ENCODE measurements at places on chromosomes 7 and 10.

DNA sequence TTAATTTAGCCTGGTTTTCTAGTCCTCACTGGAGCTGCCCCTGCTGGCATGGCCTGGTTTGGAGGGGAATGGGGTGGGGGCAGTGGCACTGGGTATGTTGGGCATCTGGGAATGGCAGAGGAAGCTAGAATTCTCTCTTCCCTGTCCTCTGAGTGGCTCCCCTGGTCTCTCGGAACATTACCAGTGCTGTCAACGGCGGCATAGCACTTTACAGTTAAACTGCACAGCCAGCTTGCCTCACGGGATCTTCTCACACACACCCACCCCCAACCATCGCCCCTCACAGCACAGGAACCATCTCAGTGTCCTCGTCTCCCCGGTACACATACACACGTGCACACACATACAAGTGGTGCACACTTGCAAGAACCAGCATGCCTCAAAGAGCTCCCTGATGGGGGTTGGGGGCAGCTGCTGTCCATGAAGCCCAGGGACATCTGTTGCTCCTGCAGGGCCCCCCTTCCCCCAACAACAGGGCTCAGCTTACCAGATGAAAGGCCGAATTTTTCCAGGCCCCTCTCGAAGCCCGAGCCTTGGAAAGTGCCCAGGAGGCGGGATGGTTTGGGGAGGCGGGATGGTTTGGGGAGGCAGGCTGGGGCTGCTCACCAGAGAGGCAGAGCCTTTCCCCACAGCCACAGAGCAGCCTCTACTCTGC lies 41.0 kb downstream of the TSPAN15 start:
- DNase-seq, result no peak

DNA sequence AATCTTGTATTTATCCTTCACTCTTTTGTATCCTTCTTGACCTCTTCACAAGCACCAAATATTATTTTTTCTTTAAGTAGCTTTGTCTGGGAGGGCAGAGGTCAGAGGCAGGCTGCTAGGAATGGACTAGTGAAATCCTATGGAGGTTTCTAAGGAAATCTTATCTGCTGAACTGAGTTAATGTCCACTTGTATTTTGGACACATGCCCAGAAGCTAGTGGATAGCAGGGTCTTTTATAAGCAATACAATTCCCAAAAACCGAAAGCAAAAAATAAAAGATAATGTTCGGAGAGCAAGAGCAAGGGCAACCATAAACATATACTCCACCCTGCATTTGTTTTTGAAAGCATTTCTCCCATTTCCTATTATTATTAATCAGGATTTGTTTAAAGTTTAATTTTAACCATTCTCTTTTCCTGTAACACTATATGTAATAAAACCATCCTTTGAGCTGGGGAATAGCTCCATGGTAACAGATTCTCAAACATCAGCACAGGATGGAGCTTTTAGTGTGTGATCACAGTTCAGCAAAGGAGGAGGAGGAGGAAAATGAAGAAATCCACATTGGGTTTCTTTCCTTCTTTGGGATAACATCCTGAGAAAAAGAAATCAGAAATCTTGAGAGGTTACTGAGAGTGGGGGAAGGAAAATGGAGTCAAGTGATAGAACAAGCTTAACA lies 328.2 kb upstream of the LRRN3 start:
- DNase-seq, result peak; percentile 25

GRCh38 chr7:156984174-156984891 lies 26.1 kb downstream of the MNX1 start:
- DNase-seq, result no peak

DNA sequence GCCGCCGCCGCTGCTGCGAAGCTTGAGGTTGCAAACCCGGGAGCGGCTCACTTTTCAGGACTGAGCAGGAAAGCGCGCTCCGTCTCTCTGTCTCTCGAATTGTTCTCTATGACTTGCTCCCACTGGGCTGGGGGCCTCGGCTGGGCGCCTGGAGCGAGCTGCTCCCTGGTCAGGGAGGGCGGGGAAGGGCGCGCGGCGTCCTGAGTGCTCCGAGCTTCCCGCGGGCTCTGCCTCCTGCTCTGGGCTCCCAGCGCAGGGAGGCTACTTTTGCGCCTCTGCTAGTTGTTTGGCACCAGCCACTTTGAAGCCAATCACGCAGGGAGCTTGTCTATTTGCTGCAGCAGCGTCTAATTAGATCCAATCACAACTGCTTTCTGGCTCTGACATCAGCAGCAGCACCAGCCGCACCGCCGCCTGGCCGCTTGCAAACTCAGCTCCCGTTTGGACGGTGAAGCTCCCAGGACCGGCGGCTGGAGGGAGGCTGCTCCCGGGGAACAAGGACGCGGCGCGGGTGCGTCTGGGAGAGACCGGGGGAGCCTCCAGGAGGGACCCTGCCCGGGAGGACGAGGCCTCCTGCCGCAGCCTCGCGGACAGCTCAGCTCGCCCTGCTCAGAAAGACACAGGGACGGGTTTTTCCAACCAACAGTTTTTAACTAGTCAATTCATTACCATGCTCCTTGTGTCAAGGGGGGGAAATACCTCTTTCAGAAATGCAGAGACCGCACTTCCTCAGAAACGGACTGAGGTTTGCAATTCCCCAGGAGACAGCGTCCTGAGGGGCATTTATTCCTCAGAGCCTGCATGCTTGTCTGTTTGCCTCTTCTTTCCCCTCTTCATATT lies at the start of gene ADARB2:
ADARB2 (minus strand) TSS at position 304 of the 840 bp plus-strand sequence.
- DNase-seq, result no peak

Data from astrocyte of the spinal cord (primary cell).